ENCODE measurements at places on chromosomes 5 and 9.

- peak; percentile 79 for DNase-seq
These were observed at the start of gene CIZ1 for GRCh38 chr9:128191406-128192046. CIZ1 (minus strand) TSS chr9:128191572; CDS start chr9:128190857, 715 bp downstream.

DNA sequence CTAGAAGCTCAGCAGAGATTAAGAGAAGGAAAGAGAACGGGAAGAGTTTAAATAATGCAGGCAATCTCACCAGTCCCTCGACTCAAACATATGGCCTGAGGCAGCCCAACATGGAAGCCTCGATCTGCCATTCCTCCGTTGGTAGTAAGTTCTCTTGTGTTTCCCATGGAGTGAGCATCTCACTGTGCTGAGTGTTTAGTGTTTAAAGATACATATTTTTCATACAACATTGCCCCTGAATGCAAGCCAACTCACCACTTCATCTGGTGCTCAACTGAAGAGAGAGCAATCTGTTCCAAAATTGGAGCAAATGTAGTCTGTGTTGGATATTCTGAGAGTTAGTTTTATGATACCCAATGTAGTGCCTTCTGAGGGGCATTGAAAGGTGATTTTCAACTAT, 171.5 kb upstream of the ATP10B start:
- DNase-seq: no peak

DNA sequence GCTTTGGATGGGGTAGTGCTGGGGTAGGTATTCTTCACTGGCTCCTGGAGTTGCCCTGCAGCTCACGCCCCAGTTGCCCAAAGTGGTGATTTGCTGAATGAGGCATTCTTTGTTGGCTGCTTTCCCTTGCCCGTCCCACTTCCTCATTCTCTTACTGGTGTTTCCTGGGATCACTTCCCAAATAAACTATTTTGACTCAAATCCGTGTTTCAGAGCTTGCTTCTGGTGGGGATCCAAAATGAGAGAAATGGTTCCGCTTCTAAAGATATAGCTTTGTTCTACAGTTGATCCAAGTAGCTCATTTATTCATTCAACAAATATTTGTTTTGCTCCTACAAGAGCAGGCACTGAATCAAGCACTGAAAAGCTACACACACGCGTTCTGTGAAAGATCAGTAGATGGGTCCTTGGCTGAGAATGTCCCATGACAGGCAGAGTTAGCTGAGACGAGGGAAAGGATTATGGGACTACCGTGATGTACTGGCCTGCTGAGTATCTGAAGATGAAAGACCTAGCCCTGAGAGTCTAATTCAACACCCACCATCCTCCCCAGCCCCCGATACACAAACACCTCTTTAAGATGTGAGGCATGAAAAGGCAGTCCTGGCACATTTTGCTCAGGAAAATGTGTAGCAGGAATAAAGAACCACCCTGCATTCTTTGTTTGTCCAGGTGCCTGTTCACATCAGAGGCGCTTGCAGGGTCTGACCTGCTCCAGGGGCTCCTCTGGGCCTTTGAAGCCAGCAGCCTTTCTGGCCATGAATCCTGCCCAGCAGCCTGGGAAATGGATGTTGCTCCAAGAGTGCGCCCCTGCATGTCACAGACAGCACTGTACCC, 143.1 kb upstream of the RANBP3L start:
- no peak for DNase-seq

DNA sequence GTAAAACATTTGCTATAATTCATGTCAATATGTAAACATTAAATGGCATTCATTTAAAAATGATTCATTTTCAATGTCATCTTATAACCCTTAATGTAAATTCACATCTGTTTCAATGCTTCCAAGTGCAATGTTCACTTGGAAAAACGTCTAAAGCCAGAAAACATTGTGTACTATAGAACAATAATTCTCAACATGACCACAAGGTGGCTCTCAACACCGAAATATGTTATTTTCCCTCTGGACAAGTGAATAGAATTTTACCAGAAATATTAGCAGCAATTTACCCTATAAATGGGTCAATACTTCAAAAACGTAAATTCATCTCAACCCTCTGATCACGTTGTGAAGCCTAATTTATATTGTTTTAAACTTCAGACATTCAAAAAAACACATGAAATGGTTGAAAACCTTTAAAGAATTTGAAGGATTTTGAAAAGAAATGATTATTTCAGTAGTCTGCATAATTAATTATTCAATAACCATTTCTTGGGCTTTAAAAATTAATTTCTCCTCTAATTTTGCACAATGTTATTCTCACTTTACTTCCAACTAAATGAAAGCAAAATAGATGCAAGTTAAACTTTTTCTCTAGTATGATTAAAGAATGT, 11.0 kb downstream of the CDH10 start:
- peak; percentile 27 for DNase-seq

Measured in neuronal stem cell (in vitro differentiated cells).